Stimulated activated CD4-positive, alpha-beta T cell treated with anti-CD3 and anti-CD28 coated beads, Interleukin-15, amount 100 ng/mL, for 1 hour (primary cell): ENCODE measurements at places on chromosomes 1 and 21.

DNA sequence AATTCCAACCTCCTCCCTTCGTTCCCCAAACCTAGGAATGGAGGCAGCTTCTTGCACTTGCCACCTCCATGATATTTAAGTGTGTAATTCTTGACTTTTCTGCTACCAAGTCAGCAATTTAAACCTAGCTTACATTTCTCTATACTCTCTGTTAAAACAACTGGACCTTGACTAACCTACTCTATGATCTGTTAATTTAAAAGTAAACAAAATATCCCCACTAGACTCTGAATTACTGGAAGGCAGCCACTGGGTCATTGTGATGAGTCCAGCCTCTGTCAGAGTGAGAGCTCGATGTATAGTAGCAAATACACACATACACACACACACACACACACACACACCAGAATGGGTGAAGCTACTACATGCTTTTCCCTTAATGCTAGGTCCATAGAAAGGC lies 40.0 kb upstream of the DHCR24 start:
- no peak for DNase-seq

GRCh38 chr1:181632492-181632891 lies 149.2 kb downstream of the CACNA1E start:
- DNase-seq: no peak

GRCh38 chr1:227437495-227438008 lies 119.3 kb upstream of the CDC42BPA start:
- DNase-seq: no peak

DNA sequence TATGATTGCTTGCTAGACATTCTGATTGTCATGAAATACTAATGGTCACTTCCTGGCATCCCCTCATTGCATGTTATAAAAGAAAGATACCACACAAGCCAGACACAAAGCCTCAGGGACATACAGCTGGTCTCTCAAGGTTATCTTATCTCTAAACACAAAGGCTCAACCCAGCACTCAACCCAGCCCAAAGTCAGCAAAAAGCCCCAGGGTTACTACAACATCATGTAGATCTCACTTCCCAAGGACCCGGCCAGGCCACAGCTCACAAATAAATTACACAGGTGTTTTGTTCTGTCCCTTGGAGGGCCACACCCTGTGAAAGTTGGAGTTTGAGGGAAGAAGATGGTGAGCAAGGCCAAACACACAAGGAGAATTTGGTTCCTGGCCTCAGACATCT lies 109.7 kb upstream of the BARHL2 start:
- no peak for DNase-seq
